ENCODE measurements at places on chromosomes 3 and 15. TPM values are rescaled to one million over a fixed set of nuclear protein-coding genes. Genes with fewer than 3 reads are reported as not detected.

DNA sequence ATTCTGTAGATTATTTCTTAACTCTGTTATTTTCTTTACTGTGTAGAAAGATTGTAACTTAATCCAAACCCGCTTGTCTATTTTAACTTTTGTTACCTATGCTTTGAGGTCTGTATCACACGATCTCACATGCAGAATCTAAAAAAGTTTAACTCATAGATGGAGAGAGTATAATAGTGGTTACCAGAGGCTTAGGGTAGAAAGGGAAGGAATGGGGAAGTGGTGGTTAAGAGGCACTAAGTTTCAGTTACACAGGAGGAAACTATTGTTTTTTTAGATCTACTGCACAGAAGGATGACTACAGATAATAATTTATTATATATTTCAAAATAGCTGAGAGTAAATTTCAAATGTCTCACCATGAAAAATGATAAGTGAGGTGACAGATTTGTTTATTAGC lies 515.2 kb downstream of the RSL24D1 start:
- DNase-seq = no peak

- no peak for DNase-seq
Measured at GRCh38 chr3:184375747-184376461, 2.1 kb downstream of the THPO start.

DNA sequence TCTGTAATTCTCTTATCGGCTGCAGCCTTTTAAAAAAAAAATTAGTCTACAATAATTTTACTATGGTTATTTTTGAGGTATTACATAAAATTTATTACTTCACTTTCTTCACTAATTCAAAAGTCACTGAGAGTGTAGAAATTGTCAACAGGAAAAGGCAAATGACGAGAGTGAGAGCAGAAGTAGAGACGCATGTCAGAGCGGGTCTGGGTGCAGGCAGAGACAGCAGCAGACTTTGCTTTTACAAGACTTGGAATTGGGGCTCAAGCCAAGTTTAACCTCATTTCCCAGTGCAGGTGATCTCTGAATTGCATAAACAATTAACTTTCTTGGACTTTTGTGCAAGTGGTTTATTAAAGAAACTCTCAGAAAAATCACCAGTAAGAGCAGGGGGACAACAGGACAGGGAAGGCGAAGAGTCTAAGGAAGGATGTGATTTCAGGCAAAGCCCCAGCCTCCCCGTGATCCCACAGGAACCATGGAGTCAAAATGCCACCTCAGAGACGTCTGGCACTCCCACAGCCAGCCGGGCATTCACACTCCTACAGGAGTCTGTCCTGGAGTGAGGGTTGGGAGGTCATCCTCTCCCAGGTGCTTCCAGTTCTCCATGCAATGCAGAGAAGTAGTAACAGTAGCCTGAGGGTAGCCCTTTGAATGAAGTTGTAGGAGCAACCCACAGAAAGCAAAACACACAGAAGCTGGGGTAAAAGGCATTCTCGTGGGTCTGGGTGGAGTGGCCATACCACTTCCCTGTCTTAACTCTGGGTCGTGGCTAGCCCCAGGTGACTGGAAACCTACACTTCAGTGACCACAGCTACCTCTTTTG lies 274.0 kb upstream of the TGFBR2 start:
- DNase-seq = no peak

- DNase-seq = no peak
Measured at GRCh38 chr15:70447928-70448698, 315.2 kb downstream of the UACA start.

DNA sequence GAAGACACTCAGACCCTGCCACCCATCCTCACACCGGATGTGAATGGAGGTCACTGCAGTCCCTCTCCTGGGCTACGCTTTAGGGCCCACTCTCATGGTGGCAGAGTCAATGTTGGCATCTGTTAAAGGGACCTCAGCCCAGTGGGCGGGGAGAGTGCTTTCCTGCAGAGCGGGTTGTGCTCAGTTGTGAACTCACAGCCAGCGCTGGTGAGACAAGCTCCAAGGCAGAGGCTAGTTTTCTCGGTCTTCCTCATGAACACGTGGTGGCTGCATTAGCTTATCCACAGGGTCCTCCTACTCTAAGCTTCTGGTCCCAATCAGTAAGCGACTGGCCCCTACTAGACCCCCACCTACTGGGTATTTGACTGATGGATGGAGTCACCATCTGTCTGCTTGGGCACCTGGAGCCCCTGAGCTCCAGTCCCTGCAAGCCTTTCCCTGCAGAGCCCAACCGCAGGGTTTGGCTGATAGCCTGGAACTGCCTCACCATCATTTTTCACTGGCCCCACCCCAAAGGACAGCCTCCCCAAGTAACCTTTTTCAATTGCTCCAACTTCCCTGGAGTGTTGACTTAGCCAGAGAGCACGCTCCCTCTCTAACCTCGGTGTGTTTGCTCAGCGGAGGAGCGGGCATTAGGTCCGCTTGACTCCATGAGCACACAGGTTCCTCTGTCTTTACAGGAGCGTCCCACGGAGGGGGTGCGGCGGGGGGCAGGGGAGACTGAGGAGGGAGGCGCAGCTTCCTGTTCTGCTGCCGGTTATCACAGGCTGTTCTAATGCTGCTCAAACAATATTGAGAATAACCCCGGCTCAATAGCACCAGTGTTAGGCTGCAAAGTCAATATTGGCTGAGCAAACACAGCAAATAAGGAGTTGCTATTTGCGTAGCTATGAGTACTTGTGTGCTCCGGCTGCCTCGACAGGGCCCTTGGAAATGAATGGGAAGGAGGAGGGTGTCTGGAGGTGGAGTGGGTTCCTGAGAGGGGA lies 141.7 kb downstream of the RPLP1 start:
- no peak for DNase-seq

GRCh38 chr3:18224426-18224825 lies 200.7 kb downstream of the SATB1 start:
- no peak for DNase-seq

DNA sequence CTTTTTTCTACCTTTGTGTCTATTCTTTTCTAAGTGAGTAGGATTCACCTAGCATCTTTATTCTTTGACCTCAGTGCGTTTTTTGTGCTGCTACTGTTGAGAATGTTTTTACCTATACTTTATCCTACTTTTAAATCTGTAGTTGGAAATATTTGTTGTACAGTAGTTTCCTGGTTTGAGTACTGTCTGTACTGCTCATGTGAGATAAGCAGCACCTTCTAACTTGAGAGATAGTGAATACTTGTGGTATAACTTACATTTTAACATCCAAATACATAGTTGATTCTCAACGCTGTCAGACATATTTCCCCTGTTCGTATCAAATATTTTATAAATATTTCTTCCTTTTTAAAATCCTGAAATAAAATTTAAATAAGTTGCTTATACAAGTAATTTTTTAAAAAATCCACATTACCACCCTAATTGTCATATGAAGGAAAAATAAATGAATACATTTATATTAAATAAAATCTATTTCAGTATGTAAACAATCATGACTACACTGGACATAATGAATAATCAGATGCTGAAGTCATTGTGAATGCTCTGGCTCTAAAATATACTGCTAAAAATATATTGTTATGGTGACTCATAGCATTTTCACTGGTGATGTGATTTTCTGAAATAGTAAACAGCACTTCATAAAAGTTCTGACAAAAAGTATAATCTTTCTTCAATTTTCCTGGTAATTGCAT lies 17.4 kb downstream of the ATP11B start:
- no peak for DNase-seq

- no peak for DNase-seq
Measured at GRCh38 chr3:44238889-44239288, 2.8 kb upstream of the TOPAZ1 start.

The FRMD4B gene
- 87.6 TPM for total RNA-seq
